ENCODE measurements at places on chromosomes 16 and 17.

- H3K27me3 ChIP-seq, result peaks cover 15% of the 10 kb centered on the region
- no peak overlapping the region for H3K4me3 ChIP-seq
- H3K27ac ChIP-seq, result no peak overlapping the region
- no peaks in the 10 kb centered on the region for H3K36me3 ChIP-seq
These were observed 15.4 kb downstream of the CIBAR2 start for GRCh38 chr16:85096921-85097320.

DNA sequence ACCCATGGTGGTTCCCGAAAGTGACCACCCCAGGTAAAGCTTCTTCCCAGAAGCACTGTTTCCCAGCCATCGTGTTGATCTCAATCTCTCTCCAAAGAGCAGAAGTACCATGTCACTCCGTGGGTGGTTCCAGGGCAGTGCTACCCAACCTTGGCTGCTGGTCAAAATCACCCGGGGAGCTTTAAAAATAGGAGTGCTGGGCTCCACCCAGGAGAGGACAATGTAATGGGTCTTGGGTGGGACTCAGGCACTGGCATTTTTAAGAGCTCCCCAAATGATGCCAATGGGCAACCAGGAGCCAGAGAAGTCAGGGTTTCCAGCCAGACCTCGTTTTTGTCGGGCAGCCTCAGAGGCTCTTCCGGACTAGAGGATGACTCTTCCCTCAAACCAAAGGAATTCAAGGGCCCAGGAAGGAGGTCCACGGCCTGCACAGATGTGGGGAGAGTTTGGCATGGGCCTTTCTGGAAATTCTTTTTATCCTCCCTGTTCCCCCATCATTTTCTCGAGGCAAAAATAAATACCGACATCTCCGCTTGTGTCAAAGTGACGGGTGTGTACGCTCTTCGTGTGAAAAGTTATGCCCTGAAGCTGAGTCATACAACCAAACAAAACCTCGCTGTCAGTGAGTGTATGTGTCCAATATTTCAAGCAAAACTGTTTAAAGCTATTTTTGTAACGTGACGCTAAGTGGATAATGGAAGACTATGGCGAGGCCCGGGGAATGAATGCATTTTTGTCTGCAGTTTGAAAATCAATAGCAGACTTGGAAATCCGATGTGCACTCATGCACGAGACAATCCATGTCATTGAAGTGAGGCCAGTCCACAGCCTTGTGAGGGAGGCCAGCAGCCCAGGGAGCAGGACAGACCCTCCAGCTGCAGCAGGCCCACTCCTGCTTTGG is 364.1 kb downstream of the FOXL1 start:
- H3K36me3 ChIP-seq, result no peaks in the 10 kb centered on the region
- H3K4me3 ChIP-seq, result no peak overlapping the region
- no peak for DNase-seq
- no peaks in the 10 kb centered on the region for H3K4me1 ChIP-seq

DNA sequence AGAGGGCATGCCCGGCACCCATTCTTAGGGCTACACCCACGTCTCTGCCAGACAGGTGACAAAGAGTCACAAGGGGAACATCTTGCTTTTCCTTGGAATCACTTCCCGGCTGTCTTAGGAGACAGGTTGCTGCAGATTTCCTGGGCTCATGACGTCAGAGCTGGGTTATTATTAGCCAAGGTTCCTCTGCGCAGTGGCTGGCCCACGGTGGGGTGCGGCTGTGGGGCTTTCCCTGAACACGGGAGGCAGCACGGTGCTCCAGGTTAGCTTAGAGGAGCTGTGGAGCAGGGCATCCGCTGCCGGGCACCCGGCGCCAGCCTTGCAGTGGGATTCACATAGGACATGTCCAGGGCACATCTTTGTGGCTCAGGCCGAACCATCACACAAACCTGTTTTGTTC is 118.0 kb upstream of the PLCG2 start:
- H3K27ac ChIP-seq, result peak overlapping the region; percentile 3
- H3K4me1 ChIP-seq, result no peaks in the 10 kb centered on the region
- no peaks in the 10 kb centered on the region for H3K27me3 ChIP-seq
- DNase-seq, result no peak
- H3K36me3 ChIP-seq, result no peaks in the 10 kb centered on the region

DNA sequence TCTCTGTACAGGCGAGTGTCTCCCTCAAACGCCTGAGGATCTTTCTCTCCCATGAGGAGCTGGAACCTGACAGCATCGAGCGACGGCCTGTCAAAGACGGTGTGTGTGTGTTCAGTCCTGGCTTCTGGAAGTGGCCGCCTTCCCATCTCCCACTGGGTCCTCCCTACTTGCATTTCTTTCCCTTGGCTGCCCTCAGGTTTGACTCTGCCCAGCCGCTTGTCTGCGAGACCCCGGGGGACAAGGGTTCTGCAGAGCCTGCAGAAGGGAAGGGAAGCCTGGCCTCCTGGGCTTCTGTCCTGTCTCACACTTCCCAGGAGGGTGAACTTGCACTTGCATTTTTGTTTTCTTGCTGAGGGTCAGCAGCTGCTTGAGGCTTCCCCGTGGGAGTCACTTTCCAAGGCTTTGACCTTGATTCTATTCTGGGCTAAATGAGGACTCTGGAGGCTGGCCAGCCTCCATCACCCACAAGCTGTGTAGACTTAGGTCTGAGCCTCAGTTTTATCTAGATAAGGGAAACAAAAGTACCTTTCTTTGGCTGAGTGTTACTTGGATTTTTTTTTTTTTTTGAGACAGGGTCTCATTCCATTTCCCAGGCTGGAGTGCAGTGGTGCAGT is 122.3 kb downstream of the ABCC1 start:
- H3K4me1 ChIP-seq, result no peaks in the 10 kb centered on the region
- no peak overlapping the region for H3K27ac ChIP-seq
- no peaks in the 10 kb centered on the region for H3K36me3 ChIP-seq
- DNase-seq, result no peak
- no peak overlapping the region for H3K4me3 ChIP-seq
- no peaks in the 10 kb centered on the region for H3K27me3 ChIP-seq

GRCh38 chr16:22763437-22764080 is 50.4 kb upstream of the HS3ST2 start:
- no peaks in the 10 kb centered on the region for H3K36me3 ChIP-seq
- H3K27ac ChIP-seq, result no peak overlapping the region
- H3K4me1 ChIP-seq, result no peaks in the 10 kb centered on the region
- no peaks in the 10 kb centered on the region for H3K27me3 ChIP-seq
- no peak for DNase-seq

DNA sequence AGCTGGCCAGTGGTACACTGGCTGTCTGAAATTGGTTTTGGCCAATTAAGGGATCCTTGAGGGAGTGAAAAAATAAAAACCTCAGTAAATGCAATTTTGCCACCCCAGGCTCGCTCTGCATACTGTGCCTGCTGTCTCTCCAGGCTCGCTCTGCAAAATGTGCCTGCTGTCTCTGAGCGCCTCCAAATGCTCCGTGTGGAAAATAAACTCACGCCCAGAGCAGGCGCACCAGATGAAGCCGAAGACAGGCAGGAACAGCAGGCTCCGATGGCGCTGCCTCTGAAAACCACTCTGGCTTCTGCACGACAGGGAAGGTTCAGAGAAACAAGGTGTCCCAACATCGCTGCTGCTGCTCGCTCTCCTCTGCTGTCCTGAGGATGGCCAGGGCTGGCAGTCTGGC is 29.1 kb downstream of the SNN start:
- no peak overlapping the region for H3K27ac ChIP-seq
- H3K27me3 ChIP-seq, result no peaks in the 10 kb centered on the region
- no peak overlapping the region for H3K4me3 ChIP-seq

GRCh38 chr16:9092978-9093344 is 1.5 kb downstream of the HAPSTR1 start:
- peak overlapping the region; percentile 97 for H3K27ac ChIP-seq
- H3K36me3 ChIP-seq, result no peaks in the 10 kb centered on the region
- DNase-seq, result no peak
- no peaks in the 10 kb centered on the region for H3K27me3 ChIP-seq

GRCh38 chr16:66904428-66904845 is 14.2 kb downstream of the CDH16 start:
- H3K4me3 ChIP-seq, result no peak overlapping the region
- no peaks in the 10 kb centered on the region for H3K36me3 ChIP-seq
- DNase-seq, result no peak

- no peak for DNase-seq
- peak overlapping the region; percentile 68 for H3K4me3 ChIP-seq
- H3K27me3 ChIP-seq, result no peaks in the 10 kb centered on the region
- H3K4me1 ChIP-seq, result no peaks in the 10 kb centered on the region
- peaks cover 8% of the 10 kb centered on the region for H3K36me3 ChIP-seq
These were observed 872 bp downstream of the ELMO3 start for GRCh38 chr16:67199808-67200198.

GRCh38 chr16:57801809-57802340 is 416 bp downstream of the KIFC3 start:
- H3K4me1 ChIP-seq, result no peaks in the 10 kb centered on the region
- H3K27me3 ChIP-seq, result no peaks in the 10 kb centered on the region
- H3K27ac ChIP-seq, result peak overlapping the region; percentile 84
- peak overlapping the region; percentile 62 for H3K4me3 ChIP-seq
- no peak for DNase-seq

GRCh38 chr17:61833536-61834193 is 29.7 kb downstream of the BRIP1 start:
- no peaks in the 10 kb centered on the region for H3K27me3 ChIP-seq
- no peak overlapping the region for H3K27ac ChIP-seq
- no peak for DNase-seq
- no peaks in the 10 kb centered on the region for H3K4me1 ChIP-seq
- no peaks in the 10 kb centered on the region for H3K36me3 ChIP-seq

DNA sequence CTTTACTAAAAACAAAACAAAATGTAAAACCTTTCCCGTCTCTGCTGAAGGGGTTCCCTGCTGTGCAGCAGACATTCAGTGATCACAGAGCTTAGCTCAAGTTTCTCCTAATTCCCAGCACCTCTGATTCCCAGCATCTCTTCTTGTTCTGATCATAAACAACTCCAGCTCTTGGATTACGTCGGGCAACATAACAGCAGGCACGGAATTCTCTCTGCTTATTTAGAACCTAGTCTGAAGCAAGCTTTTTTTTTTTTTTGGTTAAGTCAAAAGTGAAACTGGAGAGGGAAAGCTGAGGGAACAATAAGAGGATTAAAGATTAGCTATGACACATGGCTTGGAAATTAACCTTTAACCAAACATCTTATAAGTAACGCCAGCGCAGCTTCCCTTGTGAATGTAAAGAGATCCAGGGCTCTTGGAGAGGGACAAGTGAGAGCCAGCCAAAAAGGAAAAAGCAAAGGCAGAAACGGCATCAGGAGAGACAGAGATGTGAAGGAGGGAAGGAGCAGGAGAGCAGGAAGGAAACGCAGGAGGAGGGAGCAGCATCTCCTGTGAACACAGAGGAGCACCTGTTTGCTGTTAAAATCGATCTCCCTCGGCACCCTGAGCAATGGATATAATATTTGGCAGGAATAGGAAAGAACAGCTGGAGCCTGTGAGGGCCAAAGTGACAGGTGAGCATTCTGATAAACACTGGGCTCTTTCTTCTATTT is at the start of gene BCO1:
BCO1 (plus strand) TSS at position 394 of the 716 bp plus-strand sequence; CDS start at position 614, 220 bp downstream.
- H3K27ac ChIP-seq, result peak within 1 kb of the TSS; percentile 59
- DNase-seq, result no peak
- no peaks in the 10 kb centered on the region for H3K27me3 ChIP-seq
- peak within 1 kb of the TSS; percentile 23 for H3K4me3 ChIP-seq
- no peaks in the 10 kb centered on the region for H3K36me3 ChIP-seq

- no peak overlapping the region for H3K27ac ChIP-seq
- DNase-seq, result no peak
- H3K4me1 ChIP-seq, result peaks cover 13% of the 10 kb centered on the region
- no peaks in the 10 kb centered on the region for H3K27me3 ChIP-seq
- H3K4me3 ChIP-seq, result no peak overlapping the region
These were observed 3.1 kb downstream of the NTHL1 start for GRCh38 chr16:2044541-2044940.

- H3K4me1 ChIP-seq, result no peaks in the 10 kb centered on the region
- no peak overlapping the region for H3K4me3 ChIP-seq
- DNase-seq, result no peak
- no peak overlapping the region for H3K27ac ChIP-seq
- no peaks in the 10 kb centered on the region for H3K36me3 ChIP-seq
- peaks cover 68% of the 10 kb centered on the region for H3K27me3 ChIP-seq
These were observed 923 bp downstream of the TLCD3B start for GRCh38 chr16:30030011-30030685.

- no peaks in the 10 kb centered on the region for H3K36me3 ChIP-seq
- peak; percentile 90 for DNase-seq
- H3K27ac ChIP-seq, result no peak overlapping the region
- no peaks in the 10 kb centered on the region for H3K27me3 ChIP-seq
These were observed 15.9 kb upstream of the ANKRD40CL start for GRCh38 chr17:50783193-50783660.

GRCh38 chr16:84058664-84059063 is 16.1 kb upstream of the SLC38A8 start:
- no peaks in the 10 kb centered on the region for H3K4me1 ChIP-seq
- H3K36me3 ChIP-seq, result peaks cover 12% of the 10 kb centered on the region
- no peaks in the 10 kb centered on the region for H3K27me3 ChIP-seq
- no peak overlapping the region for H3K27ac ChIP-seq
- DNase-seq, result no peak
- no peak overlapping the region for H3K4me3 ChIP-seq

DNA sequence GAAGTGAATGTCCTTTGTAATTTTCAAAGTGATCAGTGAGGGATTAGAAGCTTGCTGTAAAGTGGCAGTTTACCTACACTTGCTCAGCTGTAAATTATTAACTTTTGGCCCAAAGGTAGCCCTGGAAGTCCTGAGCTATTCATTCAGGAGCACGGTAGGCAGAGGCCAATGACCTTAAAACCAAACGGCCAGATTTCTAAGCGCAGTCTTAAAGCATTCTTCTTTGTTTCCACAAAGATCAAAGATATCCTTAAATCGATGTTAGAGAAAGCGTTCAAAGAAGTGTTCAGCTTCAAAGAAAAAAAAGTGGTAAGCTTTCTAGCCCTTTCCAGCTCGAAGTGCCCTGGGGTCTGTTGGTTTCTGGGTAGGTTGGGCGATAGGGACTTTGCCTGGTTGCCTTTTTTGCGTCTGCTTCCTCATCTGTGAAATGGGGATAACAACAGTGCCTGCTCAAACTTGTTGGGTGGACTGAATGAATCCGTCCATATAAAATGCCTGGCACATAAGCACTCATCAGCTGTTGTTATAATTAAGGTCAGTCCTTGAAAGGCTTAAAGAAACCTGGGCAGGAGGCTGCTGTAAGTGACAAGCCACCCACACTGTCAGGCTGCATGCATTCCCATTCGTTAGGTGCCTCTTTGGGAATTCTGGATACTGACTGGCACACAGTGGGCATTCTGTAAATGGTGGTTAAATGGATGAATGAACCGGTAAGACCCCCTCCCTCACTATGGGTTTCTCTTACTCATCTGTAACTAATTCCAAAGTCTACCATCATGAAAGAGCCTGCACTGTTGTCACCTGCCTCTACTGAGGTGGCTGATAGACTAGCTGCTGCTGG is 113.2 kb downstream of the PRKCA start:
- H3K27me3 ChIP-seq, result no peaks in the 10 kb centered on the region
- H3K4me3 ChIP-seq, result no peak overlapping the region
- no peak for DNase-seq
- H3K4me1 ChIP-seq, result no peaks in the 10 kb centered on the region
- H3K36me3 ChIP-seq, result no peaks in the 10 kb centered on the region

DNA sequence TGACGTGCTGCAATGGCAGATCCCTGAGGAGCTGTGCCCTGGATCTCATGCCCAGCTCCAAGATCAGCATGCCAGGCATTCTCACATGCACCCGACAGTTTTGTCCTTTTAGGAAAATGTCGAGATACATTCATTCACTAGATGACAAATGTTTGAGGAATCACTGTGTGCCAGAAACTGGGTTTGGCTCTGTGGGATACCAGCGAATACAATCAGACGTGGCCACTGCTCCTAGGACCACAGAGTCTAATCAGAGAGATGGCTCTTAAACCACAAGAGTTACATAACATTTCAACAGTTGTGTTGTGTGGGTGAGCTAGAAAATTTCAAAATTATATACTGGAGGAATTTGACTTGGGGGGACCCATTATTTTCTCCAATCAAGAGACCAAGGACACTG is 579.7 kb downstream of the CDH13 start:
- H3K4me1 ChIP-seq, result no peaks in the 10 kb centered on the region
- no peak for DNase-seq
- no peaks in the 10 kb centered on the region for H3K27me3 ChIP-seq
- H3K27ac ChIP-seq, result no peak overlapping the region

Measured in breast epithelium (tissue), 4 donors.